ENCODE measurements at places on chromosomes 12 and 14.

- DNase-seq: no peak
Observed at GRCh38 chr14:105887692-105888091, 361.3 kb downstream of the TMEM121 start.

DNA sequence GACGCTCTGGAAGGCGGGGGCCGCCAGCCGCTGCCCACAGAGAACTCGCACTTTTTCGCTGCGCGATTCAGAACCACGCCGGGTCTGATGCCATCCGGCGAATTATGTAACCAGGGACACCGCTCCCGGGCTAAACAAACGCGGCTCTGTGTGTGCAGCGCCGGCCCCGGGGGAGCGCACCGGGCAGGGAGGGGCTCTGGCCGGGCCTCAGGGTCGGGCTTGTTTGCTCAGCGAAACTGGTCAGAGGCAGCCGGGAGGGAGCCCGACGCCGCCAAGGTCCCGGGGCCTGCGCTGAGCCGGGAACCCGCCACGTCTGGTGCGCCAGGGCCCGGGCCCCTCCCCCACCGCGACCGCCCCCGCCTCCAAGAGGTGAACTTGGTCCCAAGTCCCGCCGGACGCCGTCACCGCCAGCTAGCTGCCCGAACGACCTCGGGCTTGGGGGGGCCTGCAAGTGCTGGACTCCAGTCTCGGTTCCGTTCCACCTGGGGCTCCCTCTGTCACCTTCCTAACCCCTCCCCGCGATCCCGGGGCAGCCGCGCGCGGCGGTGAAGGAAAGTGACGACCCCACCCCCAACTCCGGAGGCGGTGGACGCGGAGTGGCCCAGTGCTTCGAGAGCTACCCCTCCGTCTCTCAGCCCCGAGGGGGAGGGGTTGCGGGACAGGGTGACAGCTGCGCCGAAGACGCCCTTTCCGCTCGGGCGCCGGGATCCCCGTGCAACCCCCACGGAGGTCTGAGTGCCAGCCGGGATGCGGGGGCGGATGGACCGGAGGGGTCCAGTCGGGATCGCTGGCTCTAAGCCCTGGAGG lies 848 bp downstream of the CTDSP2 start:
- DNase-seq: peak; percentile 61

GRCh38 chr12:6093764-6094163 lies 30.7 kb downstream of the VWF start:
- no peak for DNase-seq

DNA sequence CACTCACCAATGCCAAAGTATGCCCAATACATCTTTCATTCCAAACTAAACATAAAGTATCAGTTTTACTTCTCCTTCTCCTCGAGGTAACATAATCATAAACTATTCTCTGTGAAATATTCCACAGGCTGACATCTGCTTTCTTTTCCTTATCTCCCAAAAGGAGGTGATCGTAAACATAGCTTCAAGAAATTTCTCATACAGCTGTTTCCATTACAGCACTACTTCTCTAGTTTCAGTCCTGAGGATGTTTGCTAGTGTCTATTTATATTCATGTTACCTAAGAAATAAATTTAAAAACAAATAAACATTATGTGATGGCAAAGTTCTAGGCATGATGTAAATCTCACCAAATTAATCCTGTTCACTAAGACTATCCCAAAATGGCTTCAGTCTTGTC lies 90.1 kb upstream of the CPSF6 start:
- no peak for DNase-seq

DNA sequence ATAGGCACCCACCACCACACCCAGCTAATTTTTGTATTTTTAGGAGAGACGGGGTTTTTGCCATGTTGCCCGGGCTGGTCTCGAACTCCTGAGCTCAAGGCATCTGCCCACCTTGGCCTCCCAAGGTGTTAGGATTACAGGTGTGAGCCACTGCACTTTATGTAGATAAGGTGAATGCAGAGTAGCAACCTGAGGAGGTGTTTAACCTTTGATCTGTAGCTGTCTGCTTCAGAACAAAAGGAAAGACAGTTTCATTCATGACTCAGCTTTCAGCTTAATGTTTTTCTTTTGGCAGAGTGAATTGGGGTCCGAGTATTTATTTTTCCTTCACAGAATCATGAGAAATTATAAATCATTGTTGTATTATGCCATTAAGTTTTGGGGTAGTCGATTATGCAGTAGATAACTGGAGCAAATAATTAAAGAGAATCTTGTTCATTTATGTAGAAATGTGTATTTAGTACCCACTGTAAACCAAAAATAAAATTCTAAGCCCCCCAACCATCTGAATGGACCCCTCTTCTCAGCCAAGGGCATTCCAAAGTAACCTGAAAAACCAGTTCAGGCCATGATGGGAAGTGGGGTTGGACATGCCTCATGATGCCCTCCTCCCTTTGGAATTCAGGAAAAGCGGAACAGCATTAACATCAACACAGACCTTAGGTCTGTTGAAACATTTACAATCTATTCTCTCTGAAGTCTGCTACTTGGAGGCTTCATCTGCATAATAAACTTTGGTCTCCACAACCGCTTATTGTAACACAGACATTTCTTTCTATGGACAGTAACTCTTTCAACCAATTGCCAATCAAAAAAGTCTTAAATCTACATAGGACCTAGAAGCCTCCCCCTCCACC lies 10.7 kb upstream of the STX2 start:
- DNase-seq: no peak

DNA sequence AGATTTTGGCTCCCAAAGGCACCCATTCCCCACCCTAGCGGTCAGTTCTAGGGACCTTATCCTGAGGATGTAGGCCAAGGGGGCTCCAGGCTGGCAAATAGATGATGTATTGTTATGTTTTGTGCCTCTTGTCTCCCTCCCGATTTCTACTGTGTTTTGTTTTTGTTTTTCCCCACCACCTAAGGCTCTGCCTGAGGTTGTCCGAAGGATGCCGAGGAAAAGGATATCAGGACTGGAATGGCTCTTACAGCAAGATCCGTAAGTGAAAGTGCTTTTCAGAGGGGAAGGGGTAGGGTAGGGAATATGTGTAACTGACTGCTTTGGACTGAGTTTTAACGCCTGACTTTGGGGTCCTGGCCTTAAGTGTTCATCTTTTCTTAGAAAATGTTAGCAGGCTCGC lies 6.6 kb downstream of the FOXG1 start:
- no peak for DNase-seq

DNA sequence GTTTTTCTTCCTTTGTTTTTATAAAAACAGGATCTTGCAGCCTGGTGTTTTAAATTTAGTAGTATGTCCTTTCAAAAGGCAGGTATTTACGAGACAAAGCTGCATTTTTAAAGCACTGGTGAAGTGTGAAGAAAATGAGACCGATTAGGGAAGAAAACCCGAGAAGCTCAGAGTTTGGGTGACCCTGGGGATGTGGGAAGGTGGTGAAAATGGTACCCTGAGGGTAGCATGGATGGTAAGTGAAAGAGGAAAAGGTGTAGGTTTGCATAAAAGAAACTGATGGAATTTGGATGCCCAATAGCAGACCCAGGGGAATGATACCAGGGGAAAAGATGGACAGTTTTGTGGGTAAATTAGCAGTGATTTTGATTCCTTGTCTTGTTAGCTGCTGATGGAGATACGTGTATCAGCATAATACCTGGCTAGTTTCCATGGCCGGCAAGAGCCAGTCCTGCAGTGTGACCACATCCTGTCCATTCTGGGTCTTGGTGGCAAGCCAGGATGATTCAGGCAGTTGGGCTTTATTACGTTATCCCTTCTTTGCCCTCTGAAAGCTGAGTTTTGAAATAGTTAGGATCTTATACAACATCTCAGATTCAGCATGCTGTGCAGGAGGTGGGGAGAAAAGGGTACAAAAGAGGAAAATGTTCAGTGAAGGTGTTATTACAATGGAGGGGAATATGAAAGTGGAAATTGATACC lies 8.9 kb downstream of the BICD1 start:
- no peak for DNase-seq
